ENCODE measurements at places on chromosomes 4 and X.

DNA sequence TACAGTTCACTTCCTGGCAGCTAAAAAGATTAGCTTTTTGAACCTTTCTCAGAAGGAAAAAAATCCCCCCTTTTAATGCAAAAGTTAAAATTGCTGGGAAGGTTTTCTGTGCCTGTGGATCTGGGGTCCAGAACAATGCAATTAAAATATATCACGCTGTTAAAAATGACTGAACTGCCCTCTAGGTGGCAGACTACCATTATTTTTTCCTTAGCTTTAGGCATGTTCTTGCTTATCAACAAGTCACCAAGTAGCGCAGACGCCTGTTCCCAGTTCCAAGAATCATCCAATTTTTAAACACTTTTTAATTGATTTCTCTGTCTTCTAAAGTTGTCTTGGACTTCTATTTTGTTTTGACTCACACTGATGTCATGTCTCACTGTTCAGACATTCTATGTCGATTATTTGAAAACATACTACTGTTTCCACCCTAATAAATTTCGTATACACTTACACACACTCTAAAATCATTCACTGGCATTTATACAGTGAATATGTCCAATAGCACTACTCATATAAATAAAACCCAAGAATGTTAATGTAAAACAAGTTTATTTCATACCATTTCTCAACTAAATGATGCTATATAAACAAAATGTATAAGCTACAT is 661.6 kb downstream of the RAPGEF2 start:
- no peak for DNase-seq

GRCh38 chr4:134952775-134953174 is 751.2 kb upstream of the PABPC4L start:
- no peak for DNase-seq

DNA sequence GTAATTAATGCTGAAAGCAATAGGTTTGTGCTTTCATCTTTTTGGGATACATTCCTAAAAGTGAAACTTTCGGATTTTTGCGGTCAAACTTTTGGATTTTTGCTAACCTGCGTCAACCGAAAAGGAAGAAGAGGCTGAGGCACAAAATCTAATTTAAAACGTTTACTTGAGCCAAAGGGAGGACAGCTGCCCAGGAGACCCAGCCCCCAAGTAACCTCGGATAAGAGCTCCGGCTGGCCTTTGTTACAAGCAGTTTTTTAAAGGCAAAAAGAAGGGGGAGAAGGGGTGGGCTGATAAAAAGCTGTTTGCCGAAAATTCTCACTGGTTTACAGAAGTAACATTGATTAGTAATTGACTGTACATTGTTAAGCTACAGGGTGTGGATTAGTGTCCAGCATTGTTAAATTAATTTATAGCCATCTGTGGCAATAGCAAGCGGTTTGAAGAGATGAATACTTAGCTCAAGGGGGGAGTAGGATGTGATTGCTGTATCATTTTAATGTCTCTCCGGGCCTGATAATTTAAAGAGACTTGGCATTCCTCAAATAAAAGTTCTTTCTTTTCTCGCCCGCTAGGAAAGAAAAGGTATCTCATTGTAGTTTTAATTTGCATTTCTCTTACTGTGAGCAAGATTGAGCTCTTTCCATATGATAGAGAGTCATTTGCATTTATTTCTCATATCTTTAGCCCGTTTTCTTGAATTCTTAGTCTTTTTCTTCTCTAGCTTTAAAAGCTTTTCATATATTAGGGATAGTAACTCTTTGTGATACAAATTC is 59.1 kb upstream of the USP9X start:
- no peak for DNase-seq

- no peak for DNase-seq
Measured at GRCh38 chr4:152304220-152304619, 231.7 kb downstream of the FBXW7 start.

DNA sequence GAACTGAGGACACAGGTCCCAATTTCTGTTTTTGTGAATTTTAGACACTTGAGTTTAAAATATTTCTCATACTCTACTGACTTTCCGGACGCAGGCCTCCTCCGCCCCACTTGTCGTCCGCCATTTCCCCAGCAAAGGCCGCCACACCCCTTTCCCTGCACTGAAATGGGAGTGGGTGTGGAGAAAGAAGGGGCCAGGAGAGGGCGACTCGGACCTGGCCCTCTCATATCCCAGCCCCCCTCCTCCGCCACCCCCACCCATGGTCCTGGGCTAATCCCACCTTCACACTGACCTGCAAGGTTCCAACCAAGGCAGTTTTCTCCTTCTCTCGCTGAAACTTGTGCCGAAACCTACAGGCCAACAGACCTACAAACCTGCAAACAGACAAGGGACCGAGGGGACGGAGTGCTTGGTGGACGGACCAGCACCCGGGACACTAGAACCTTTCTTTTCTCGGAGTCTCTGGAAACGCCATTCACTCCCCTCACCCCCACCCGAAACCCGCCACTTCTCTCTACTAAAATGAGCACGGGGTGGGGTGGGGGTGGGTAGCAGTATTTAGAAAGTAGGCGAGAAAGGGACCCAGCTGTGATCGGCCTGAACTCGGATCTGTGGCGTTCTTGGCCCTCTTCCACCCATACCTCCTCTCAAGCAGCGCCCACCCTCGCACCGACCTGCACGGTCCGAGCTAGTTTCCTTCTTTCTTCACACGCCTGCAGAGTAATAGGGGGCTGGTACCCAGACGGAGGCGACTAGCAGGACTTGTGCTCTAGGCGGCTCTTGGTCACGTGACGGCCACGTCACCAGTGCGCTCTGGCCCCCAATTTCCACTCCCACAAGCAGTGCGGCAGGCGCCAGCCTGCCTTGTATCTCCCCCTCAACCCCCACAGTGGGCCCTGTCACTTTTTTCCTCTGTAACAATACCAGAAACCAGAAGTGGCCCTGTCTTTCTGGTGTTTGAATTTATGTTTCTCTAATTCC is at the start of gene ARMCX6:
ARMCX6 (minus strand) TSS at position 790 of the 981 bp plus-strand sequence. CDS start 1,380 bp downstream, outside the sequence.
- peak; percentile 42 for DNase-seq

DNA sequence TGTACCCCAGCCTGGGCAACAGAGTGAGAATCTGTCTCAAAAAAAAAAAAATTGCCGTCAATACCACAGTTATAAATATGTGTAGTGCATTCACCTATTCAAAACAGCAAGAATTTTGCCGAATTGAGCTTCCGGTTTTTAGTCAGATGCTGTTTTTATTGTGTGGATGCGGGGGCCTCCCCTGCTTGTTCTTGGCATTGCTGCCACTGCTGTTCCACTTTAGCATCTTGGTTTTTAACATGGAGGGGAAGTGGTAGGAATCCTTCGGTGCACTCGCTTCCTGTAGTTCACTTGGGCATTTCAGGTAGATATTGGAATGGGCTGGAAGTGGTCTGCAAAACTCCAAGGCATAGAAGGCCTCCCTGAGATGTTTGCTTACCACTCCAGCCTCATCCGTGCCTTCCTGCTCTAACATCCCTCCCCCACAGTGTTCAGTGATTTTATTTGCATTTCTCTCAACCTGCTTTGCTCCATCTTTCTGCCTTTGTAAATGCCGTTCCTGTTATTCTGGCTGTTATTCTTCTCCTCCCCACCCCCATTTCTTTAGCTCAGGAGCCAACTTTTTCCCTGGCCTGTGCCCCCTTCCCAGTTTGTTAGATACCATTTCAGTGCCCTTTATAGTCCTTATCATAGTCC is 25.5 kb downstream of the MOB1B start:
- no peak for DNase-seq

DNA sequence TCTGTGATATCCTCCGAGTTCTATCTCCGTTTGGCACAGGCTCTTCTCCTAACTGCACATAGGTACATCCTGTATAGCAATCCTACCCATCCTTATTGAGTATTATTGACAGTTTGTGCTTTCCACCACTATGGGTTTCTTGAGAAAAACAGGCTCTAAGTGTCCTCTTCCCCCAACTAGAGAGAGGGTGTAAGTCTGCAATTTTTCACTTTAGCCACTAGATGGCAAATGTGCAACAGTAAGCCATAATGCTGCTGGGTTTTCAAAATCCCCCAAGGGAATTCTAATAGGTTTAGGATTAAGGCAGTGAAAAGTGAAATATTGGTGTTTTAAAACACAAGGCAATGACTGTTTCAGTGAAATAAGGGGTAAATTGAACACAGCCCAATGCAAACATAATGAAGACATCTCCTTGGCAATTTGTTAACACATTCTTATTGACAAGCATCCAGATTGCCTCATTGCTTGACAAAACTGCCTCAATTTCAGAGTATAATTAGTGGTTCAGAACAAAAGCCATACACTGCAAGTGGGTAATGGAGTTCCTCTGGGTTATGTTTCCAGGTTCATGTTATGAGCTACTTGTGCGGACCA is 239.0 kb upstream of the HTR2C start:
- no peak for DNase-seq

GRCh38 chrX:70301716-70302115 is 11.8 kb downstream of the KIF4A start:
- DNase-seq, result no peak

- DNase-seq, result no peak
Measured at GRCh38 chrX:114465689-114466088, 118.2 kb upstream of the HTR2C start.

GRCh38 chr4:85833302-85833701 is 358.4 kb downstream of the ARHGAP24 start:
- DNase-seq, result no peak

GRCh38 chrX:2489446-2490445 is 11.0 kb downstream of the DHRSX start:
- no peak for DNase-seq

DNA sequence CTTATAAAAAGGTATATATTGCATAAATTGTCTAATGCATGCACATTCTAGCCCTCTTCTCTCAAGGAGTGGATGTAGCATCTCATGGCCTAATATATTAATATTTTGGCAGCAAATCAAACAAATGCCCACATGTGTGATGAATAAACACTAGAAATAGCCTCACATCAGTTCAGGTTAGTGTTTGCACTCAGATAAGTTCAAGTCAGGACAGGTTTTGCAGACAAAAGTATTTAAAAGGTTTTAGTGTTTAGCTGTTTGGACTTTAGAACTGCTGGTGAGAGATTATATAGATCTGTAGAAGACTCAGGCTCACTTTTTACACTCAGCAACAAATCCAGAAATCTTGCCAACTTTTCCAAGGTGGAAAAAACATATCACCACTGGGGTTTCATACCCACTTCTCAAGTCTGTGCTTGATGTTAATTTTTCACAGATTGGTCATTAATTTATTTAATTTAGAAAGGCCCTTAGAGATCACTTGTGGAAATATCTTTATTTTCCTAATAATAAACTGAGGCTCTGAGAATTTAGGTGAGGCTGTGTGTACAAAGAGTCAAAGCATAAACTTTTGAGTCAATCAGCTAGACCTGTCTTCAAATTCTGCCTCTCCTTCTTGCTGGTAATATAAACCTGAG is 362.6 kb downstream of the GASK1B start:
- DNase-seq, result no peak

- no peak for DNase-seq
Measured at GRCh38 chr4:70833675-70834074, 6.0 kb downstream of the GRSF1 start.

DNA sequence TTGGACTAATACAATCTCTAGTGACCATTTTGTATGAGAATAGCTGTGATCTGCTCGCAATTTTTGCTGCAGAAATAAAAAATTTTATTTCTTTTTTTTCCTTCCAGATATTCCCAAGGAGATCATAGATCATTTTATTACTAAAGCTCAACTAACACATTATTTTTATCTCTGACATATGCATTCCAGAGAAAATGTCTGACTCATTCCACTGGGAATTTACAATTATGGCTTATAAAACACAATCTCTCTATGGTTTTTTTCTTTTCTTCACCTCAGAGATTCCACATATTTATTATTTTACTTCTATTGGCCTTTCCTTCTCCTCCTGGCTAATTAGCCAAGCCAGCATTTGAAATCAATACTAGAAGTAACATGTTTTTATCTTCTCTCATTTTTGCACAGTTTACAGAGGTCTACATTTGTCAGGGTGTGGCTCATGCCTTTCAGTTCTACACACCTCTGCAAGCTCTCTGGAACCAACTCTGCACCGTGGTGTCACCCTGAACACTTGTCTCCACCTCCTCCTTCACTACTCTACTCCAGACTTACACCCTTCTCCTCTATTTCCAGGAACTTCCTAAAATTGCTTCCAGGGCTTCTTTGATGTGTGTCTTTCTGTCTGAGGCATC is 59.8 kb upstream of the GPM6A start:
- no peak for DNase-seq

DNA sequence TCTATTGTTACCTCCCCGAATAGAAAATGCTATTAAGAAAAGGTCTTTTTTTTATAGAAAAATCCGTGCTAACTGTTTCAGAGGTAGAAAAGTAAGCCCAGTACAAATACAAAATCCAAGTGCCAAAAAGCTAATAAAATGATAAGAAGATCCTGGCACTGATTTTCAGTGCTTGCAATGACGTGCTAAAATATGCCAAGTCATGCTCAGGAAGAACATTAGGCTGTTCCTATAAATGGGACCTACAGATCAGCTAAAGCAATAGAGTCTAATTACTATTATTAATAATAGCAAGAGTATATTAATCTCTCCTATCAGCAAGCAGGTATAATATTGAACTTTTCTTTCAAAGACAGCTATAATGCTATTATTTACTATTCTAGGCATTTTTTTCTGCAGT is 305.8 kb downstream of the PPARGC1A start:
- no peak for DNase-seq

GRCh38 chrX:68409194-68409593 is 24.1 kb downstream of the OPHN1 start:
- no peak for DNase-seq

DNA sequence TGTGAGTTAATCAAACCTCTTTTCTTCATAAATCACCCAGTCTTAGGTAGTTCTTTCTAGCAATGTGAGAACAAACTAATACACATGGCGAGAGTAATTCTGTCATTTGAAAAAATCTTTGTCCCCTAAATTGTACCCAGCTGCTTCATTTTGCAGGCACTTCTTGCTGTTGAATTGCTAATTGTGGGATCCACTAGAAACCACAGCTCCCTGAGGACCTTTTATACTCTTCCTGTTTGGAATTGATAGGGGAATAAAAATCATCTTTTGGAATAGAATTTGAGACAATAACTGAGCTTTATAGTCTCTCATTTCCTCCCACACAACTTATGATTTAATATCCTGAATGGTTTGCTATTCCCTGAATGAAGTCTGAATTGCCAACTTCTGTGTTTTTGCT is 170.2 kb downstream of the PACRGL start:
- DNase-seq, result no peak

DNA sequence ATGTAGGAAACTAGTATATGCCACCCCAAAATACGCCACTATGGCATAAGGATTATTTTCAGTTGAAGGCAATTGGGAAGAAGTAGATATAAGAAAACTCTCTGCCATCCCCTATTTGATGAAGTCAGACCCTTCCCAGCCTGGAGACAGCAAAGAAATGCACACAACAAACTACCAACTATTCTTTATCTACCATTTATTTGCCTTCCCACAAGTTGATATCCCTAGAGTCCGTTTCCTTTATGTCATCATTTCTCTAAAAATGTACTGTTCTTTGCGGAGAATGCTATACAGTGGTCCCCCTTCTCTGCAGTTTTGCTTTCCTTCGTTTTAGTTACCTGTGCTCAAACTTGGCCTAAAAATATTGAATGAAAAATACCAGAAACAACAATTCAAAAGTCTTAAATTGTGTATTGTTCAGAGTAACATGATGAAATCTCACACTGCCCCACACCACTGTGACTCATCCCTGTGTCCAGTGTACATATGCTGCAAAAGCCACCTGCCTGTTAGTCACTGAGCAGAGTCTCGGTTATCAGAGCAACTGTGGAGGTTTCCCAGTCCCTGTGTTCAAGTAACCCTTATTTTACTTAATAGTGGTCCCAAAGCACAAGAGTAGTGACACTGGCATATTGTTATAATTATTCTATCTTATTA is 152.3 kb downstream of the WDFY3 start:
- no peak for DNase-seq

- no peak for DNase-seq
Measured at GRCh38 chr4:102076622-102077021, 268.7 kb downstream of the SLC39A8 start.

GRCh38 chr4:61533140-61533539 is 333.0 kb downstream of the ADGRL3 start:
- DNase-seq, result no peak
